Stimulated activated CD8-positive, alpha-beta memory T cell treated with anti-CD3 and anti-CD28 coated beads, Interleukin-4, amount 100 ng/mL, for 1 hour (primary cell): ENCODE measurements at places on chromosomes 5 and 9.

DNA sequence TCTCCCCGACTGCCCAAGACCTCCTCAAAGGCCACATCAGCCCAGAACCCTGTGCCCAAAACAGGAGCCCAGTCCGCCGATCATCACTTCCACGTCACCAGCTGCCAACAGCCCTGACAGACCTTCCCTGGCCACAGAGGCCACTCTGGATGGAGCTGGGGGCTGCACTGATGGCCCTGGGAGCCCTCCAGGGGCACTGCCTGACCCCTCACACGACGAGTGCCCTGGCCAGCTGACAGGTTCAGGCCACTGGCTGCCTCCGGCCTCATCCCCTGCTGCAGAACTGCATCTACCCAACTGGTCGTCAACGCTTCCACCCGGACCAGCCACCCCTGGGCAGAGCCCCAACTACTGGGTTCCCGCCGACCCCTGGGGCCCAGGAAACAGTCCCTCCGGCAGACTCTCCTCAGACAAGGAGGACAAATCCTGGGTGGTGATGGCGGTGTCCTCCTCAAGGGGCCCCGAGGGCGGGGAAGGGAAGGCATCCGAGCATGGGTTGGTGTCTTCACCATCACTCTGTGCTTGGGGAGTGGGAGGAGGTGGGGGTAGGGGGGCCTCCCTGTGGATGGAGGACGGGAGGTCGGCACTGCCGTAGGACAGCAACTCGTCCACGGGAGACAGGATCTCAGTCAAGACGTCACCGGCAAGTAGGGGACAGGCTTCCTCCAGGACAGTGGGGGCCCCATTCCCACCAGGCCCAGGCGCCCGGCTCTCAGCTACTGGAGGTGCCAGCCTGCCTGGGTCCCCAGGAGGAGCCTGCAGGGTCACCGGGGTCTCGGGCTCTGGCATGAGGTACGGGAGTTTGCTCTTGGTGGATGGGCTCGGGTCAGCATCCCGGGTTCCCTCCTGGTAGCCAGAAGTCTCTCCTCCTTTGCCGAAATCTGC, 7.9 kb upstream of the QSOX2 start:
- DNase-seq: no peak

DNA sequence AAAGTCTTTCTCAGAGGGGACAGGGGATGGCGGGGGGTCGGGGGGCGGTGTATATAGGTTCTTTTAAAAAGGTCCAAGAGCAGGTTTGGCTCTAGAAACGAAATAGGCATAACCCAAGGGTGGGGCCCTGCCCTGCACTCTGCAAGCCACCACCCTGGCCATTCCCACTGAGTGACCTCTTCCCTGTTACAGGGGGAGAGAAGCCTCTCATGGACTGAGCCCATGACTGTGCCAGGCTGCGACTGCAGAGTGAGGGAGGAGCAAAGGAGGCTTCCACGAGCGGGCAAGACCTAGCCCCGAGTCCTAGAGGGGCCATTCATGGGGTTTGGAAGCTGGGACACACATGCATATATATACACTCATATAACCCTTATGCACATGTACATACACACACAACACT, 10.1 kb upstream of the NXNL2 start:
- DNase-seq: no peak

DNA sequence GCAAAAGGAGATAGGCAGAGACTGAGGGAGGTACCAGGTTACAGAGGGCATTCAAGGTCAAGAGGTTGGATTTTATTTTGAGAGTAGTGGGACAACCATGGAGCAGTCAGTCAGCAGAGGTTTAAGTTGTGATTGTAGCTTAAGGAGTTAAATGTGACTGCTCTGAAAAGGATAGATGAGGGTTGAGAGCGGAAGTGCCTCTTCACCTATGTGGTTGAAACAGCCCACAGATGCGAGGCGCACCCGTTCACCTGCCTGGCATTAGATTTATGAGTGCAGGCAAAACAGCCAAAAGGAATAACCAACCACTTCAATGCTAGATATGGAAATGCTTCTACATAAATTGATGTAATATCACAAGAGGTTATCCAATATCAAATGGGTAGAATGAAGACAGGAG, 8.4 kb downstream of the ZNF474 start:
- no peak for DNase-seq

GRCh38 chr5:65098393-65098792, 329.7 kb downstream of the CWC27 start:
- no peak for DNase-seq

DNA sequence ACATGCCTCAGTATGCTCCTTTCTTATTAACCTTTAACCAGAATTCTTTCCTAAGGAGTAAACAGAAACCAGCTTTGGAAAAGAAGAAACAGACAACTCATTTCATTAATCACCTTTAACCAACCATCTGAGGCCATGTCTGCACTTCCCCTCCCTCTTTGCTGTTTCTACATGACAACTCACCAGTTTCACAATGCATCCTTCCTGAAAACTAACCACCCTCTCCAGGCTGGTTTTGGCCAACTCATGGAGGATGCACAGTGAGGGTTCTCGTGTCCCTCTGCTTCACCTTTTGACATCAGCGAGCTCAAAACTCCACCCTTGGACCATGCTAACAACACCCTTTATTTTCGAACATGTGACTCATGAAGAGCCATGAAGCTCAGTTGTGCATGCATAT, 244.1 kb downstream of the ELAVL2 start:
- no peak for DNase-seq

DNA sequence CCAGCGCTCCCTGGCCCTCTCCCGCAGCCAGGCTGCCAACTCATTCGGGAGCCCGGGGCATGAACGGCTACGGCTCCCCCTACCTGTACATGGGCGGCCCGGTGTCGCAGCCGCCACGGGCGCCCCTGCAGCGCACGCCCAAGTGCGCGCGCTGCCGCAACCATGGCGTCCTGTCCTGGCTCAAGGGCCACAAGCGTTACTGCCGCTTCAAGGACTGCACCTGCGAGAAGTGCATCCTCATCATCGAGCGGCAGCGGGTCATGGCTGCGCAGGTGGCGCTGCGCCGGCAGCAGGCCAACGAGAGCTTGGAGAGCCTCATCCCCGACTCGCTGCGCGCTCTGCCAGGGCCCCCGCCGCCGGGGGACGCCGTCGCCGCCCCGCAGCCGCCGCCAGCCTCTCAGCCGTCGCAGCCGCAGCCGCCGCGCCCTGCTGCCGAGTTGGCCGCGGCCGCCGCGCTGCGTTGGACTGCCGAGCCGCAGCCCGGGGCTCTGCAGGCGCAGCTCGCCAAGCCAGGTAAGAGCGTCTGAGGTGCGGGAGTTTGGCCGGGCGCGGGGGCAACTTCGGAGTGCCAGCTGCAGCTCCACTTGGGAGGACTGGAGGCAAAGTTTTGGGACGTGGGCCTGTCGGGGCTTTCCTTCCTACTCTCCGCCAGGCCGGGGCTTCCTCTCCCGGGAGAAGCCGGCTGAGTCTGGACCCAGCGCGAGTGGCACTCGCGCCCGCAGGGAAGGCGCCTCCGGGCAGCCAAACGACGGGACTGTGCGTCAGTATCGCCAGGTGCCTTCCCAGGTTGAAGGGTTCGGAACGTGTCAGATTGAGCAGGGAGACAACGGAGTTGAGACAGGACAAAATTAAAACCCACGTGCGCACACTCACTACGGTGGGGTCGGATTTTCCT, 735 bp downstream of the DMRT3 start:
- no peak for DNase-seq

DNA sequence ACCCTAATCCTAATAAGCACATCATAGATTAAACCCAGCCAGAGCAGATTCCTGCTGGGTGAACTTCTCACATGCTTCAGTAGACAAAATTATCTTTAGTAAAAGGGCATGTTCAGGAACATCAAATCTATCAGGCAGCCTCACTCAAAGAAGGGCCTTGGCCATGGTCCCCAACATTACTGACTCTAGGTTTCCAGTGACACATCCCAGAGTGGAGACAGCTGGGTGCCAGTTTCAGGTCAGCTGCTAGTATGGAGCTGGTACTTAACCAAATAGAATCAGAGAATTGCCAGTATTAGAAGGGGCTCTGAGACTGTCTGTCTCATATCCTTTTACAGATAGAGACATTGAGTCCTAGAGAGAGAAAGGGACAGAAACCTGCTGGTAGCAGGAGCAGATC, 44.1 kb upstream of the GALNT10 start:
- DNase-seq: no peak

DNA sequence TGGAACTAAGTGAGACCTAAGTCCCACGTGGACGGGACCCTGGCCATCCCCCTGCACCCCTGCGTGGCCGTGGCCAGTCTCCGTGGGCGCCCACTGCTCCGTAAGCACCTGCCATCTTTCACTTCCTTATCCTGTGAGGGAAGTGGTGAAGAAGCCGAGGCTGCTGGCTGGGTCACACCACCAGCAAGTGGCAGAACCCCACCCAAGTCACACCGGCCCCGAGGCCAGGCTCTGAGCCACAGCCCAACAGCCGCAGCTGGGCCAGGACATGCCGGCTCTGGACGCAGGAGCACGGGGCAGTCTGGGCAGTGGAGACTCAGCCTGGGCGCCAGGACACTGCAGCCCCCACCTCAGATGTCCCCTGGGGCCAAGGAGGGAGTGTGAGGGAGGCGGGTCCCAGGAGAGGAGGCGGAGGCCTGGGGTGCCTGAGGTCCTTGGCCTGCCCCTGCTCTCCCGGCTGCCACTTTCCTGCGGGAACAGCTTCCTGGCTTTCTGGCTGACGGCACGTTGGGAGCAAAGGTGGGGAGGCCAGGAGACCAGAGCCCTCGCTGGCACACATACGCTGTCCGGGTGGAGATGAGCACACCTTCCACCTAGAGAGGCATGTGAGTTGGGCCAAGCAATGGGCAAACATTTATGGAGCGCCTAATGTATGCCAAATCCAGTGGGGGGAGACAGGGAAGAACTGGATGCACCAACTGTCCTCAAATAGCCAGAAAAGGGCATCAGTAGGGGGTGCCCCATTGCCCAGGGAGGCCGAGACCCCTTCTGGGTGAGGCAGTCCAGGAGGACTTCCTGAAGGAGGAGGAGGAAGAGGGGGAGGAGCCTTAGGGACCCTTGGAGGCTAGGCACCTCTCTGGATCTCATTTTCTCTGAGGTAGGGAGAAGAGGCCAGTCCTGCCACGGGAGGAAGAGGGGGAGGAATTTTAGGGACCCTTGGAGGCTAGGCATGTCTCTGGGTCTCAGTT, 43.9 kb upstream of the EGFL7 start:
- DNase-seq: no peak

GRCh38 chr9:89360465-89360864, 42.2 kb downstream of the SECISBP2 start:
- no peak for DNase-seq
